ENCODE measurements at places on chromosomes 2 and 18.

GRCh38 chr18:61973273-61974115 lies 80.7 kb upstream of the RNF152 start:
- DNase-seq, result no peak

GRCh38 chr2:85753525-85754312 lies at the start of gene ATOH8:
TSS of gene ATOH8 (plus strand) at chr2:85753991. CDS start at chr2:85754190, 199 bp downstream.
- peak; percentile 76 for DNase-seq

GRCh38 chr2:31193806-31194205 lies 23.5 kb downstream of the CAPN14 start:
- no peak for DNase-seq

- no peak for DNase-seq
Observed at GRCh38 chr2:170680172-170680941, 34.8 kb upstream of the SP5 start.

DNA sequence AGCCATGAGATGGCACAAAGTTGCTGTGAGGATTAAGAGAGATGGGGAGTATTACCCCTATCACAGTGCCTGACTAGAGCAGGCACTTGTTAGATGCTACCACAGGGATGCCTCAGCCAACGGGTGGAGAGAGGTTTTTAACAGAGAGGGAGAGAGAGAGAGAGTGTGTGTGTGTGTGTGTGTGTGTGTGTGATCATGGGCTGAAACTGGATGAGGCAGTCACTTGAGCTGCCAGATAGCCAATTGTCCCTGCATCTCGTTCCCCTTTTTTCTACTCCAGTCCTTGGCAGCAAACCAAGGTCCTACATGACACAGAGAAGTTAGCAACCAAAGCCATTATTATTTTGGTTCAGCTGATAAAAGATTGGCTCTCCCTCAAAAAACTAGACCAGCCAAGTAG lies 3.0 kb downstream of the CD8A start:
- DNase-seq, result peak; percentile 29

- peak; percentile 9 for DNase-seq
Observed at GRCh38 chr2:151410485-151410834, 758 bp downstream of the RIF1 start.

- peak; percentile 58 for DNase-seq
Observed at GRCh38 chr2:182240862-182241371, 185.9 kb downstream of the PDE1A start.

DNA sequence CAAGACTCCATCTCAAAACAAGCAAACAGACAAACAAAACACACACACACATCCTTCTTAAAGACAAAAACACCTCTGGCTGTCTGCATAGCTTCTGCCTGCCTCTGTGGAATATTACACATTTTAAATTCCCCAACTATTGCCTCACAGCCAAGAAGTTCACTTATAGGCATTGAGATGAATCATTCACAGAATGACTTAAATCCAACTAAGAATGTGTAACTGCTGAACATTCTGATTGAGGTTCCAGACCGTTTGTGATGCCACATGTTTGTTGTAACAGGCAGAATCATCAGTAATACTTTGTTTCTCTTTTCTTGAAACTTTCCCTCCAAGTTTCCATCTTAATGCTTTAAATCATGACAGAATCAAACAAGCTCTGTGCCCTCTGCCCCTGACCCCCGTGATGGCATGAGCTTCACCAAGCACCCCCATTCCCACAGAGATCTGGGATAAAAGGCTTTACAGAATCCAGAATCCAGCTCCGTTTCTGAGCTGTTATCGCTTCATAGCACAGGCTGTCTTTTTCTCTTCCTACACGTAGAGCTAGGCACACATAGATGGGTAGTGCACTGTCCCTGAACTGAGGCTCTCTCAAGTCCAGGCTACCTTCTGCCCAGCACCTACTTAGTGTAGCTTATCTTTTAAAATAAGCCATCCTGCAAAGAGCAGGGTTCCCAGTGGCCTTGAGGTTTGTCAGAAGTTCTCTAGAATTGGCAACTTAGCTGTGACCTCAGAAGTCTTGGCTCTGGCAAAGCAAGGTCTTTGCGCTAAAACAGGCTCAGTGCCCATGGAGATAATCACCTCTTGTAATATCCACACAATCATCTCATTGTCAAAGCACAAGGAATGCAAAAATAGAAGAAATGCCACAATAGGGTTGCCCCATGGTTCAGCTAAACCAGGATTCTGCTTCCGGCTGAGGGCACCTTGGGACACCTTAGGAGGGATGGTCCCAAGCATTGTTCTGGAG lies 32.9 kb downstream of the EPAS1 start:
- DNase-seq, result peak; percentile 94

DNA sequence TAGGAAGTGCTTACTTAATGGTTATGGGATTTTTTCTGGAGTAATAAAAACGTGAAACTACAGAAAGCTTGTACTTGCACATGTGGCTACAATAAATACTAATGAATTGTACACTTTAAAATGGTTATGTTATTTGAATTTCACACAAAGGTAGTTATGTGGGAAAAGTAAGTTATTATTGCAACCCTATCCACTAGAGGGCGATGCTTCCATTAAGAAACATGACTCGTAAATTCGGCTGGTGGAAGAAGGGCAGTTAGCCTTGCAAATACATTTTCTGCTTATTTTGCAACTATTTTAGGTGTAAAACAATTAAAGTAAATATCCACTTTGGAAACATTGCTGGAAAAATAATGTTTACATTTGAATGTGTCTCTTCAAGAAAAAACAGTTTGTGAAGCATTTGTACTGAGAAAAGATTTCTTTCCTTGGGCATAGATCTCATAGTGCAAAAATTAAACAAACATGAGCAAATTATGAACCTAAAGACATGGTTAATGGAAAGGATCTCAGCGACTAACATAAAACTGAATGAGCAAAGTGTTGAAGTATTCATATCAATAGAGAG lies 68.1 kb upstream of the CSRNP3 start:
- DNase-seq, result peak; percentile 92

DNA sequence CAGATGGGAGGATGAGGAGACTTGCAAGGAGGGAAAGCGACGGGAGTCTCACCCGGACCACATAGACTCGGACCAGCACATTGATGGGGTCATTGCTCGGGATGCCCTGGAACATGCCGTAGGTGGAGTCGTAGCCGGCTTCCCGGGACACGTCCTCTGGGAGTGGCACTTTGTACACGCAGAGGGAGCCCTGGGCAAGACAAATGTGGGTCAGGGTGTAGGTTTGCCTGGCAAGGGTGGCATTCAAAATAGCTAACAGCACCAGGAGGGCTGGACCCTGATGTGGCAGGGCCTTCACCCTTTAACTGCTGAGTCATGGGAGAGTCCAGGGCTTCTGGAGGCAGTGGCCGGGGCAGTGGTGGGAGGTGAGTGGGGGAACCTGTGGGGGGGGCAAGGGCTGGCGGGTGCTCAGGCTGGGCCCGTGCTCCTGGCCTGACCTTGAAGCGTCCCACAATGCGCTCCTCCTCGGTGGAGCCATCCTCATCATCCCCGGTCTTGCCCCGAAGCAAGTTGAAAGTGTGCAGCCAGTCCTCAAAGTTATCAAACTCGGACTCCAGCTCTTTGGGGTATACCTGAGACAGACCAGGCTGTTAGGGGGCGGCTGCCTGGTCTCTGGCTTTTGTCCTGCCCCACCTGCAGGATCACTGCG lies 11.1 kb downstream of the OTOF start:
- no peak for DNase-seq

- DNase-seq, result no peak
Observed at GRCh38 chr2:85524336-85524908, 14.5 kb upstream of the MAT2A start.

DNA sequence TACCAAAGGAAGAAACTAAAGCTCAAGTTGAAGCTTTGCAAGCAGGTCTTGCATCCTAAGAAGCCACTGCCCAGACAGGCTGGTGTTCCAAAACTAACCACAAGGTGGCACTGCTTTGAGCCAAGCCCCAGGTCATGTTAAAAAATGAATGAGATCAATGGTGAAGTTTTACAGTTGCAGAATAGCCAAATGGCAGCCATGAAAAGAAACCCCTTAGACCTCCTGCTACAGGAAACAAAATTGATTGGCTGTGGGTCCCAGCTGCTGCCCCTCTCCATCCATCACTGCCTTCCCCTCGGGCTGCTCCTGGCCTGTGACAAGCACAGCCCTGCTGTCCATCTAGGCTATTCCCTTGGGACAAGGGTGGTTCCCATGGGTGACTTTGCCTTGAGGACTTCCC lies 20.7 kb upstream of the MREG start:
- peak; percentile 89 for DNase-seq

DNA sequence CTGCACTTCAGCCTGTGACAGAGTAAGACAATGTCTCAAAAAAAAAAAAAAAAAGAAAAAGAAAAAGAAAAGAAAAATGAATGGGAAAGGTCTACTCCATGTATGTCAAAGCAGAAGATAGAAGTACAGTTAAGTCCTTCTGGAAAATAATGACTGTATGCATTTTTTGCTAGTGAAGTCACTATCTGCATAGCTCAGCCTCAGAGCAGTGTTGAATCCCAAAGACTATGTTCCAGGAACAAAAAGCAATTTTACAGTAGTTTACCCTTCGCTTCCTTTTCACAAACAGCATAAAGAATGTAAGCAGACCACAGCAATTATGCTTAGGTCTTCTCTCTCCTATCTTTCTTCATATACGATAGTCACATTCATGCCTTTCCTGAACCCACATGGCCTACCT lies 497.4 kb downstream of the CMPK2 start:
- DNase-seq, result no peak

- DNase-seq, result no peak
Observed at GRCh38 chr2:218026244-218026643, 23.4 kb upstream of the TNS1 start.

DNA sequence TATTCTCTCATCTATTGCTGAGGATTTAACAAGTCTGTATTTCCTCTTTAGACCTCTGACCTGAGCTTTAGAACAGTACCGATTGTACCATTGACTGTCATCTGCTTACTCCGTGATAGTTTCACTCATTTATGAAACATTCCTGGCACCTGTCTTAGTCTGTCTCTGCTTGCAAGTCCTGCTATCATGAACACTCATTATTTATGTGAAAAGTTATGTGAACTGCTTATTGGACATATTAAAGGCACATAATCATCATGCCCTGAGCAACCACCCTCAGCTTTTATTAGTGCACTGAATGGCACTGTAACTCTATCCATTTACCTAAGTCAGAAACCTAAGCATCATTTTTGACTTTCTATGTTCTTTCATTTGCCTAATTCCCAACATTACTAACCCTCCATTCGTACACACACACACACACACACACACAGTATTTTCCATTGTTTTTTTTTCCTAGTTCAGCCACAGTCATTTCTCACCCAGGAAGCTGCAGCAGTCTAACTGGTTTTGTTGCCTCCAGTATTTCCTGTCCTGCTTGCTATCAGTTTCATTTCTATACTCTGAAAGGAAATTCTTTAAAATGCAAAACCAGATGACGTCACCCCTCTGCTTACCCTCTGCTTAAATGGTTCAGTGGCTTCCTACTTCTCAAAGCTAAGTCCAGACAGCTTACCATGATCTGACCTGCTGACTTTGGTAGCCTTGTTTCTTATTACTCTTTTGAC lies 146.1 kb downstream of the HAUS1 start:
- DNase-seq, result peak; percentile 94

DNA sequence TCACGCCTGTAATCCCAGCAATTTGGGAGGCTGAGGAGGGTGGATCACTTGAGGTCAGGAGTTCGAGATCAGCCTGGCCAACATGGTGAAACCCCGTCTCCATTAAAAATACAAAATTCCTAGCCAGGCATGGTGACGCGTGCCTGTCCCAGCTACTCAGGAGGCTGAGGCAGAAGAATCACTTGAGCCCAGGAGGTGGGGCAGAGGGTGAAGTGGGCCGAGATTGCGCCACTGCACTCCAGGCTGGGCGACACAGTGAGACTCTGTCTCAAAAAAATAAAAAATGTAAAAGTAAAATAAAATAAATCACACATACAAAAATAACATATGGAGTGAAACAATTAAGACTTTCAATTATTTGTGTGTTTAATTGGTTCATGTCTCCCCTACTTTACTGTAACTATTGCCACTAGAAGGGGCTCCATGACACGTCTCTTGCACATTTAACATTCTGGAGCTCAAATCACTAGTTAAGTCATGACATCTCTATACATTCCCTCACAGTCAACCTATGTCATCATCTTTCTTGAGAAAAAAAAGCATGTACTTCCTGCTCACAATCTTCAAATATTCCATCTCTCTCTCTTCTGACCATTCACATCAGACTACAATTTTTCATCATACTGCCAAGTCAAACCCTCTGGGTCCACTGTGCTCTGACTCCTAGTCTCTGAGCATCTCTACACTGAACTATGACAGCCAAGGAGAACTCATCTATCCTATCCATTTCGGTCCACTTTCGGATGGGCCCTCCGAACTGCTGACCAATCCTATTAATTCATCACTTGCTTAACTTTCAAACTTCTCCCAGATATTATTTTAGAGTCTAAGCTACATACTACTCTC lies 6.7 kb downstream of the GFPT1 start:
- DNase-seq, result peak; percentile 41

DNA sequence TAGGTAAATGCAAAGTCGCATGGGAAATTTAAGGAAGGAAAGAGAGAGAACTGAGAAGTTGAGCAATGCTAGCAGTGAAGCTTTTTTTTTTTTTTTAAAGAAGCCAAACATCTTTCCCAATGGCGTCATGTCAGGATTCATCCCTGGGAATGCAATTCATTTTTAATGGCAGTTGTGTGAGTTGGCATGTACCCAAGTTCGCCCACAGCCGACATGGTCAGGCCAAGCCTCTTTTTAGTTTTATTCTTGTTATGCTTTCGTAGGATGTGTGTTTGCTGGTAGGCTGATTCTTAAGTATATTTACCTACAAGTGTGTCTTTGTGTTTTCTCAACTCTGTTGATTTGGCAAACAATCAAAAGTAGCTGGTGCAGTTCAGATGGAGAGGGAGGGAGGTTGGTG lies 127.6 kb upstream of the ITGA6 start:
- DNase-seq, result peak; percentile 56

DNA sequence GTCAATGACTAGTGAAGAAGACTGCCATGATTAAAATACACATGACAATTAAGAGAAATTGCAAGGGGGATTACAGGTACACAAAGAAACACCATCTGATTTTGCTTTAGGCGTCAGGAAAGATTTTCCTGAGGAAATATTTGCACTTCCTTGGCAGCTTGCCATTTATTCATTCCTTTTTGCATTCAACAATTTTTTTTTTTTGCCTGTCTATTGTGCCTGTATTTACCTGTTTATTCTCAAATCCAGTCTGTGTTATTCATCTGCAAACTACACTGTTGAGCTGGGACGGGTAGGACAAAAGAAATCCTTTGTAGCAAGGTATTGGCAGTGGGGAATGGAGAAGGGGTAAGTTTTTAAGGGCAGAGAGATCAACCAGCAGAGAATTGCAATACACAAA lies 31.8 kb downstream of the SMAD2 start:
- DNase-seq, result peak; percentile 43

DNA sequence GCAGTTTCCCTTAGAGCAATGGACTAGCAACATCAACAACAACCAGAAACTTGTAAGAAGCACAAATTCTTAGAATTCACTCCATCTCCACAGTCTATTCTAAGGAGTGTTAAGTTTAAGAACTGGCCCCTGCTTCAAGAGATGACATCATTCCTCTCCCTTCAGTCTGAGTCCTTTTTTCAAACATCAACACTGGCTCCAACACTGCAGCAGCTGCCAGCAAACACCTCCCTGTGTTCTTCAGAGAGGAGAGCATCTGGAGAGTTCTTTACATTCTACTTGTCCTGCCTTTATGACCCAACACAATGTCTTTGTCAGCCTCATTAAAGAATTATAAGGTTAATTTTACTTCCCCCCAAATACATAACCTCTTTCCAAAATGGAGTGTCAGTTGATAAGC lies 122.3 kb downstream of the HNMT start:
- peak; percentile 42 for DNase-seq
